ENCODE measurements at places on chromosomes 1 and 21.

GRCh38 chr1:3314491-3315381 lies 139.7 kb upstream of the ARHGEF16 start:
- no peak for DNase-seq

- no peak for DNase-seq
Observed at GRCh38 chr21:32253215-32253641, 25.6 kb downstream of the MIS18A start.

DNA sequence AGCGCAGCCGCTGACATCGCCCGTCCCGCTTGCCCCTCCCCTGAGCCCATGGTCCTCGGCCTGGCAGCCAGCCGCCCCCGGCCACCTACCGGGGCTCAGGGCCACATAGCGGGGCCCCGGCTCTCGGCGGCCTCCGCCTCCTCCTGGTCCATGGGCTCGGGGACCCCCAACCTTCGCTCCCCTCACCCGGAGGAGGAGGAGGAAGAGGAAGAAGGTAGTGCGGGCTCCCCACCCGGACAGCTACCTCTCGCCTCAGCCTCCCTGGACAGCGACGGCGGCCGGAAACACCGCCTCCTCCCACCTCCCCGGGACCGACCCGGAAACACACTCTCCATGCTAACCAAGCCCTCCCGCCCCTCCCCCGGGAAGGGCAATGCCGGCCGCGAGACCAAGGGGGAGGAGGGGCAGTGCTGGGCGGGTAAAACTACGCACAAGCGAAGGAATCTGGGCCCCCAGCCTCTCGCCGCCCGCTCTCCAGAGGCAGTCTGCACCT lies at the start of gene KIAA0319L:
KIAA0319L (minus strand) TSS at position 286 of the 493 bp plus-strand sequence. CDS start 2,912 bp downstream, outside the sequence.
- DNase-seq, result no peak

DNA sequence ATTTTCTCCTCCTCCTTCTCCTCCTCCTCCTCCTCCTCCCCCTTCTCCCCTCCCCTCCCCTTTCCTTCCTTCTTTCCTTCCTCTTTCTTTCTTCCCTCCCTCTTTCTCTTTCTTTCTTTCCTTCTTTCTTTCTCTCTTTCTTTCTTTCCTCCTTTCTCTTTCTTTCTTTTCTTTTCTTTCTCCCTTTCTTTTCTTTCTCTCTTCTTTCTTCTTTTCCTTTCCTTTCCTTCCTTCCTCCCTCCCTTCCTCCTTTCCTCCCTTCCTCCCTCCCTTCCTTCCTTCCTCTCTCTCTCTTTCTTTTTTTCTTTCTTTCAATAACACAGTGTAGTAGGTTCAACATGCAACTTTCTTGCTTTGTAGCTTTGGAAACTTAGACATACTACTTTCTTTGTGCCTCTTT lies 46.3 kb upstream of the ADGRL2 start:
- DNase-seq, result no peak

GRCh38 chr1:205170532-205171269 lies 40.8 kb downstream of the DSTYK start:
- no peak for DNase-seq

DNA sequence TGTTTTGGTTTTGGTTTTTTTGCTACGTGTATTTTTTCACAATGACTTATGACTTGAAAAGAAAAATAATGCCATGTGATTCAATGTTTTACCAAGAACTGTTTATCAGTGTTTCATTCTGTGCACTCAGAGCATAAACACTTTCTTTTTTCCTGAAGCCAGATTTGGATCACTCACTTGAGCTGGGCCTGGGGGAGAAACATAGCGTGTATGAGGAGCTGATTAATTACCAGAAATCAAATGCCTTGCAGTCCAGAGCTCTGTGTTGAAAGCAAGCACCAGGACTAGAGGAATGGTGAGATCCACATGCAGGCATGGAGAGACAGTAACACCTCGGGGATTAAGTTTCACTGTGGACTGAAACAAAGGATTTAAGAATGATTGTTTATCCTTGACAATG lies 642.1 kb upstream of the ADGRL2 start:
- no peak for DNase-seq

GRCh38 chr21:36964827-36965719 lies 1.4 kb downstream of the HLCS start:
- DNase-seq, result no peak

GRCh38 chr1:225481738-225482137 lies 53.9 kb upstream of the LBR start:
- DNase-seq, result no peak

DNA sequence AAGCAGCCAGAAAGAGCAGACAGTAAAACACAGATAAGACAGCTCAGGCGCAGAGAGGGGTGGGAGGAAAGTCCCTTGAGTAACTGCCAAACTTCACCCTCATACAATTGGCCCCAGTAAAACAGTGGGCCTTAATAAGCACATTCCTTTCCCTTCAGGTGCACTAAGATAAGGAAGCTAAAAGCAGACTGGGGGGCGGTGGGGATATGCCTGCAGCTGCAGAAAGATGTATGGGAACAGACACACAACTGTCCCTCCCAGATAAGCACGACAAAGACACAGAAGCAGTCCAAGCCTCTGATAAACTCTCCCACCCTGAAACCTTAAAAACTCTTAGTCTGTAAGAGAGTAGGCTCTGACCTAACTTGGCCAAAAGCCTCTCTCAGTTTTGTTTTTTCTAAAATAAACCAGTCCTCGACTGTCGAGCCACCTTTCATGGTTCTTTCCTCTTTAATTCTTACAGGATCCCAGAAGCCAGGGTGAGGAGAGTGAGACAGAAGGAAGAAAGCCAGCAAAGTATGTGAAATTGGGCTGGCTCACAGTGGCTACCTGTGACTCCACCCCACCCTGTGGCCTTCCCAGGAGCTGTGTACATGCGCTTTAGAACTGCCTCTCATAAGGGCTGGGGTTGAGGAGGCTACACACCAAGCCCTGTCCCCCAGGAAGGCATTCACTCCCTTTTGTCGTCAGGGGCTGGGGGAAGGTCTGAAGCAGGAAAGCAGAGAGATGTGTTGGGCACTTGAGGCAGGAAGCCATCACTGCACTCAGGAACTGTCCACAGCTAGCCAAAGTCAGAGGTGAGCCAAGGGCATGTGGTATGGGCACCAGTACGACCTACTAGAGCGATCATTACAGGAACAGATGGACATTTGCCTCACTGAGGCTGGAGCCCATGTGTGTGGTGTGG lies 4.6 kb downstream of the PGLYRP4 start:
- DNase-seq, result no peak

GRCh38 chr1:25064465-25065240 lies 134.6 kb upstream of the RUNX3 start:
- DNase-seq, result no peak

- DNase-seq, result no peak
Observed at GRCh38 chr1:204258213-204259115, 44.7 kb upstream of the GOLT1A start.

- DNase-seq, result no peak
Observed at GRCh38 chr1:47751193-47751592, 246.0 kb downstream of the TRABD2B start.

DNA sequence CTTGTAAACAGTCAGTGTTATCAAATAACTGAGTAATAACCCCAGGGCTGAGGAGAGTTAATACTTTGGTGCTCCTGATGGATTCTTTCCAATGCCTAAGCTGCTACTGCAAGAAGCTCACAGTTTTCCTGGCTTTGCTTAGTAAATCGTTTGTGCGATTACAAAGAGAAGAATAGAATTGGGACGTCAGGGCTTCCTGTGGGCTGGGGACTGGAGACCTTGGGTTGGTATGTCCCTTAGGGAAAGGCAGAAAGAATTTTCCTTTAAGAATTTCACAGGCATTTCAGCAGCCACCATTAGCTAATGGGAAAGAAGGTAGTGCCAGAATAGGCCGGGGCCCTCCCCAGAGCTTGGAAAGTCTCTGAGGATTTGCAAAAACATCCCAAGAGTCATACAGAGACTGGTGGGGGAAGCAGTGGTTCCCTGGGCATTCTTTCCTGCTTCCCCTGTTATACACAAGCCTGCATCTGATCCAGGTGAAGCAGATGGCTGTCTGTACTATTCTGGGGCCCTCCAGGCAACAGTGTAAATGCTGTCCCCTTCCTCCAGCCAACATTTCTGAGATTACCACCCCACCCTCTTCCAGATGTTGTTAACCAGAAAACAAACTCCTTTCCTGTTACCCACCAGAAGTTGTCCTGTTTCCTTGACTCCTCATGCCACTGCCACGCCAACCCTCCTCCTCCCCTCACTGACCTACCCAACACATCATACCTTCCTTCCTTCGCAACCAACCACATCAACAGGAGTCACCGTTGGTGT lies 40.2 kb downstream of the PLXNA2 start:
- no peak for DNase-seq

GRCh38 chr1:55156093-55156492 lies 59.1 kb downstream of the USP24 start:
- no peak for DNase-seq

DNA sequence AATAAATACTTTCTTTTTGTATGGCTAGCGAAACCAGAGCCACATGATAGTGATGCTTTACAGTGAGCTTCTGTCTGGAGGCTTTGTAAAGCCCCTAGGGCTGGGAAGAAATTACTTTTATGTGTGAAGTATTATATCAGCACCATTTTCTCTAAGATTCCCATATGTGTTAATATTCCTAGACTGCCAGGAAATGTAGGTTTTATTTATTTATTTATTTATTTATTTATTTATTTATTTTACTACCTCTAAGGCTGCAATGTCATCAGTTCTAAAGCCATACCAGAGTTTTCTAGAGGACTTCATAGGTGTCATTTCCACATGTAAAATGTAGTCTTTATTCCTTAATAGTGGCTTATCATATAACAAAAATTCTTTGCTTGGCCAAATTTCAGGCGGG lies 4.4 kb upstream of the CHI3L1 start:
- no peak for DNase-seq

GRCh38 chr1:155273343-155274245 lies at the start of gene CLK2:
Gene CLK2, minus strand, starts transcription at chr1:155273504. Its CDS starts 2,527 bp downstream, at chr1:155270977.
- DNase-seq, result peak; percentile 89

DNA sequence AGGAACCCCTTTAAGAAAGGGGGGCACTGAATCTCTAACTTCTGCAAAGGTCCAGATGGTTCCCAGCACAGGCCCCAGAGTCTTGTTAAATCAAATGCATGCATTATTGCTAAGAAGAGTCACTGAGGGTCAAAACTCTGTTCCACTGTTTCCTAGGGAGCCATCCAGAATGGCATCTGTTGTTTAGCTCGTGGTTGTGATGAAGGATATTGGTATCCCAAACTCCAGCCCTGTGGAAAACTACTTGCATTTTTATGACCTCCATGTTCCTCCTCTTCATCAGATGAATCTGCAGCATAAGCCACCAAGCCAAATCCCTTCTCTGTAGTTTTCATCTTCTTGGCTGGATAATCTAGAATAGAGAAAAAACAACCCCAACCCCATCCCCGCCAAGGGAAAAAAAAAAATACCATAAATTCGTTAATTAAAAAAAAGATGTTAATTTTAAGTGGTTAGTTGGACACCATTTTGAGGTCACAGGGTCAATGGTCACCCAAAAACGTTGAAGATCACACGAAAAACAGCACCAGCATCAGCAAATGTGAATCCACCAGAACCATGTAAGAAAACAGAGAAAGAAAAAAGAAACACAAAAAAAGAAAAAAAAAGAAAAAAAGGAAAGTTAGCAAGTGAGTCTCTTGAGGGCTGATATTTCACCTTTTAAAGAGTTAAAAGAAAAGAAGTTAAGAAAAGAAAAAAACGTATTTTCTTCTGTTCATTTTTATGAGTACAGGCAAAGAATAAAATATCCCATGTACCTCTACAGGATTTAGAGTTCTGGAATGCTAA lies 3.0 kb upstream of the RIT1 start:
- no peak for DNase-seq

DNA sequence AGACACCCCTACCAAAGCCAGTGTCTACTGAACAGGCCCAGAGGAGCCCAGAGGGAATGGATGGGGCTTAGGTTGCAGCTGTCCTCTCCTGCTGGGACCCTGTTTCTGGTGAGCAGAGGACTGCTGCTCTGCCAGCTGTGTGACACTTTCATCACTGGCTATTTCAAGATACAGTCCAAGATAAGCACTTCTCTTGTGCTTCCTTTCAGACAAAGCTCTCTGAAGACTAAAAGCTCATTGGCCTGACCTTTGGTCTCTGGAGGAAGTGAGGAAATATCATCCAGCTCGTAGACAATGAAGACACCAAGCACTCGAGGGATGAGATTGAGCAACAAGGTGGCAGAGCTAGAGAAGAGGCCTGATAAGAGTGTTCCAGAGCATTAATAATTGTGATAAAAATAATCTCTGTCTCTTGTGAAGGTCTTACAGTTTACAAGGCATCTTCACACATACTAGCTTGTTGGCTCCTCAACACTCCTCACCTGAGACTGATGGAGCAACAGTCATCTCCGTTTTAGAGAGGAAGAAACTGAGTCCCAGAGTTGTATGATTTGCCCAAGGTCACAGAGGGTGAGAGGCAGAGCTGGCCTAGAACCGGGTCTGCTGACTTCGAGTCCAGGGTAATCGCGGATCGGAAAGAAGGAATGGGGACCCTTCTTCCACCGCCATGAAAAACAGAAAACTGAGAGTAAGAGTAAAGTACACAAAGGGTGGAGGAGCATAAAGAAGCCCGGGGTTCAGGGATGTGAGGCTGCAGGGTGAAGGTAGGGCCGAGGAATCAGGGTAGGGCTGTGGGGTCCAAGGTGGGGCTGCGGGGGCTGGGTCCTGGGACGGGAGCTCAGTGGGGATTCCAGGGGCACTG lies 666 bp downstream of the PAFAH2 start:
- no peak for DNase-seq

DNA sequence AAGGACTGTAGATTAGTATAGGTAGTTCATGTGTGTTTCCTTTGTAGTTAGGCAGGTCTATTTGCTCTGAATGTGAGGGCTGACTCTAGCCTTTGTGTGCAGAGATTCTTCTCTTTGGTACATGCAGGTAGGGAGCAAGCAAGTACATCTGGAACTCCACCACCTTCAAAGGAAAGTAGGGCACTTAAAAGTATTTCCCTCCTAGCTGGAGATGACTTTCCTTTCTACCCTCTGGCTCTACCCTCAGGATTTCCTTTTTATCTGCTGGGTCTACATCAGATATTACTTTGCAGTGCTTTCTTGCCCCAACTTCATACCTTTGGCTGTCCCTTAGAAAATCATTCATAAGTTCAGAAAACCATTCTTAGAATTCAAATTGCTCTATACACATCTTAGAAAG lies 91.7 kb upstream of the HIVEP3 start:
- no peak for DNase-seq

GRCh38 chr1:36134505-36135329 lies 9.7 kb upstream of the COL8A2 start:
- no peak for DNase-seq

DNA sequence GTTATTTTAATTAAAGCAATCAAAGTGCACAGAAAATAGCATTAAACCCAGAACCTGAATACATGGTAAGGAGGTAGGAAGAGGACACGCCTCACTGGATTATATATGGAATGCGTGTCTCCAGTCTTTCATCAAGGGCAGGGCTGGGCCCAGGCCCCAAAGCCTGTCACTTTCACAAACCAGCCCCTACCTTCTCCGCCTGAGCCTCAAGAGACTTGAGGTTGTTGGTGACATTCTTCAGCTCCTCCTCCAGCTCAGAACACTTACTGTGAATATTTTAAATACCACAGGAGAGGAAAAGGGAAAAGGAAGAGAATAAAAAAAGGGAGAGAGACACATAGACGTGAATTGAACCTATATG lies 16.3 kb upstream of the NUP210L start:
- no peak for DNase-seq

DNA sequence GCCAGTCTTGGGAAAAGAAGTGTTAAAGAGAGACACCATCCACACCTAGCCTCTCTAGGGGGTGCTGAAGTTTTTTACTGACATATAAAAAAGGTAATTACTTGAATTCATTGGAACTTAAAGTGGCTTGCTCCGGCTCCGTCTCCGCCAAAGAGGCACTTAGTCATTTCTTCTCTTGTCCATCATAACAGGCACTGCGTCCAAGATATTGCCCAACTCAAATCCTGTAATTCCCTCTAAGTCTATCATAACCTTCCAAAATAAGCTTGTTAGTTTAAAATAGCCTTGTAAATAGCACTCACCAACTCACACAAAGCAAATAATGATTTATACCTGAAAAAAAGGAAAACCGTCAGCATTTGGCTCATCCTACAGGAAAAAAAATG lies 160.5 kb downstream of the ZBTB18 start:
- DNase-seq, result no peak

Measured in stimulated activated CD8-positive, alpha-beta memory T cell treated with anti-CD3 and anti-CD28 coated beads, Interleukin-15, amount 100 ng/mL, for 24 hours (primary cell).